ENCODE measurements at places on chromosomes 1 and 21. TPM values are rescaled to one million over a fixed set of nuclear protein-coding genes. Genes with fewer than 3 reads are reported as not detected.
A peak's percentile ranks its signal among the peaks of the same experiment; 100 is the strongest.

- no peaks in the 10 kb centered on the region for H3K27me3 ChIP-seq
- no peak overlapping the region for H3K4me3 ChIP-seq
- peaks cover 3% of the 10 kb centered on the region for H3K36me3 ChIP-seq
- H3K4me1 ChIP-seq = peaks cover 54% of the 10 kb centered on the region
- no peak for DNase-seq
These were observed 8.2 kb downstream of the CEP170 start for GRCh38 chr1:243246916-243247315.

GRCh38 chr1:93164816-93165215 lies 15.4 kb downstream of the TMED5 start:
- H3K4me1 ChIP-seq = peaks cover 8% of the 10 kb centered on the region
- H3K27me3 ChIP-seq = no peaks in the 10 kb centered on the region
- H3K4me3 ChIP-seq = no peak overlapping the region
- no peak for DNase-seq

DNA sequence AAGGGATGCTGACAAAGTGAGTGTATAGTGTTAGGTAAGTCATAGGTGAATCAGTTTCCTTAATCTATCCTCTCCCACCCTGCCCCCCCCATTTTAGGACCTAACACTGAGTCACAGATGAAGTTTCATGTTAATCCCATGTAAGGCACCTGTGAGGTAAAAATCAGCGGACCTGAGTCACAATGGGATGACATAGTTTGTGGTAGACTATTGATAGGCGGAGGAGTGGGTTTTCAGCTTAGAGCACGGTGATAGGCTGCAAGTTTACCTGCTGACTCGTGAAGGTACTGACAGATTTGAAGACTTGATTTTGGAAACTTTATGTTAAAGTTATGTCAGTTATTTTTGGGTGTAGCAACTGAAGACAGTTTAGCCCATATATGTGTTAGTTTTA lies 1.7 kb downstream of the TOR1AIP1 start:
- peaks cover 37% of the 10 kb centered on the region for H3K4me1 ChIP-seq
- peak overlapping the region; percentile 100 for H3K27ac ChIP-seq
- DNase-seq = no peak
- peak overlapping the region; percentile 93 for H3K4me3 ChIP-seq

Gene C1orf105
- not detected for total RNA-seq

Gene CEP85
- total RNA-seq = 18.2 TPM
